Stimulated activated CD8-positive, alpha-beta memory T cell treated with anti-CD3 and anti-CD28 coated beads, Interleukin-7, amount 100 ng/mL, for 1 hour (primary cell): ENCODE measurements at places on chromosomes 1 and 21.

- DNase-seq = no peak
Measured at GRCh38 chr1:81540216-81540615, 260.5 kb upstream of the ADGRL2 start.

DNA sequence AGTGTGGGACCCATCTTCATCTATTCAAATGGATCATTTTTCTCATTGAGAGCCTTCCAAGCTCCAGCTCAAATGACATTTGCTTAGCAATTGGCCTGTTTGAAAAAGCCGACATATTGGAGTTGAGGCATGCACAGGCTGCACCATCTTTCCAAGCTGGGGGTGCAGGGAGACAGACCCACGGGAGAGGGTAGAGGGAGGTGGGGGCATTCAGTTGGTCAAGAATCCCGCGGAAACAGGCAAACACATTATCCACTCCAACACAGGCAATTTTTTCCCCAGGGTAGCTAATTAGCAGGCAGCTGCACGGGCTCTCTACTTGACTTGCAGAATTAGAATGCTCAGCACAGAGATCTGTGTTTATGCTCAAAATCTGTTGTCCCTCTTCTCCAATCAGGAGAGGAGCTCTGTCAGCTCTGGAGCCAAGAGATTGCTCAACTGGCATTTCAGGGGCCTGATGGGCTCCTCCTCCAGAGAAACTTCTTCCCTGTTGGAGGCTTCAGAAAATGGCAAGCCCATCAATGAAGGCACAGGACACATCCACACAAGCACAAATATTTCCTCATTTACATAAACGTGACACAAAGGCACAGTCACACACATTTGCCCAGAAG, 267.8 kb downstream of the FOXD2 start:
- no peak for DNase-seq

DNA sequence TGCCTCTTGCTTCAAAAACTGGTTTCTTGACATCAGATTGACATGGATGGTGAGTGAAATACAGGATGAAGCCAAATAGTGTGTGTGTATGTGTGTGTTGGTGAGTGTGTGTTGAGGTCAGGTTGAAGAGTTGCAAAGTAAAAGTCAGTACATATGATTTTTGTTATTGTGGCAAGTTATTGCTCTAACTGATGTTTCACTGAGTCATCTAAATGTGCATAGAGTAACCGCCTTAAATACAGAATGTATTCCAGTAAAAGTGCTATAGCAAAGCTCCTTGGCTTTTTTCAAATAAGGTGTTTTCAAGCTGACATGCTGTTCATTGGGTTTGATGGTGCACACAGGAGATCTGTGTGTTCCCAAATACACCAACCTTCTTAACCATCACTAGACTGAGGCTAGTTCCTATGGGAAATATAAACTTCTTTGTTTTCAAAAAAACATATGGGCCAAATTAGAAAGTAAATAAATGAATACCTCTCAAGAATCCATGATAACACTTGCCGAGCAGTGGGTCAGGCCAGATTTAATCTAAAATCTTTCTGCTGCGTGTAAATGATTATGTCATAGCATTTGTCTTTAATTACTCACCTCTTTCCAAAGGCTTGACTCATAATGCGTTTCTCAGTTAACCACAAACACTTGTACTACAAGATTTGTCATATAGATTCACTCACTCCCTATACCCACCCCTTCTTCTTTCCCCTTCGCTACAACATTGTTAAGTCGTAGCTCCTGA, 151.1 kb downstream of the LYPLAL1 start:
- no peak for DNase-seq

DNA sequence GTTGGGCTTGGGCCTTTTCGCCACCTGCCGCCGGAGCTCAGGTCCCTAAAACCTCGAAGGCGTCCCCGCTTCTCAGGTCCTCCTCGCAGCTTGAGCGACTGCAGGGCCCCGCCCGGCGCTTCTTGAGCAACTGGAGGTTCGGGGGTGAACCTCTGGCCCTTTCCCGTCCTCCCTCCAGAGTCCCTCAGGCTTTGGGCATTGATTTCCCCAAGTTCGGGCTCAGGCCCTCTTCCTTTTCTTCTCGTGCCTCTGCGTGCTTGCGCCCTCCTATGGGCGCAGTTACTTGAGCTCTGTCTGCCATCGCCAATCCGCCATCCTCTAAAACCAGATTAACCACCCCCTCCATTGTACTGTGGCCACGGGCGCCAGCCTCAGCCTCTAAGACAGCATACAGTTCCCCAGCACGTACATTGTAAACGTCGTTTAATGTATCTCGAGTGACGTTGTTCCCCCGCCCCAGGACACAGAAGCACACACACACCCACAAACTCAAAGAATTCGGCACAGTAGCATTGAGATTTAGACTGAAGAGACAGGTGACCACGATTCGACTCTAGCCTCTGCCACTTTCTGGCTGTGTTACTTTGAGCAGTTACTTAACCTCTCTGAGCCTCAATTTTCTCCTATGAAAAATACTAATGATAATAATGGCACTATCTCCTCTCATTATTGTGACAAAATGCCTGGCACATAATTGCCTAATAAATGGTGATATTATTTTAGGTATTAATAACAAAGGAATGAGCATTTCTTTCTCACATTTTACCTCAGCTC, 22.6 kb downstream of the BTG2 start:
- no peak for DNase-seq

GRCh38 chr1:36350659-36351226, 27.3 kb upstream of the EVA1B start:
- no peak for DNase-seq

GRCh38 chr21:16088056-16088455, 358.3 kb downstream of the USP25 start:
- DNase-seq = no peak

- DNase-seq = no peak
Measured at GRCh38 chr1:100343897-100344296, 8.4 kb upstream of the CDC14A start.

DNA sequence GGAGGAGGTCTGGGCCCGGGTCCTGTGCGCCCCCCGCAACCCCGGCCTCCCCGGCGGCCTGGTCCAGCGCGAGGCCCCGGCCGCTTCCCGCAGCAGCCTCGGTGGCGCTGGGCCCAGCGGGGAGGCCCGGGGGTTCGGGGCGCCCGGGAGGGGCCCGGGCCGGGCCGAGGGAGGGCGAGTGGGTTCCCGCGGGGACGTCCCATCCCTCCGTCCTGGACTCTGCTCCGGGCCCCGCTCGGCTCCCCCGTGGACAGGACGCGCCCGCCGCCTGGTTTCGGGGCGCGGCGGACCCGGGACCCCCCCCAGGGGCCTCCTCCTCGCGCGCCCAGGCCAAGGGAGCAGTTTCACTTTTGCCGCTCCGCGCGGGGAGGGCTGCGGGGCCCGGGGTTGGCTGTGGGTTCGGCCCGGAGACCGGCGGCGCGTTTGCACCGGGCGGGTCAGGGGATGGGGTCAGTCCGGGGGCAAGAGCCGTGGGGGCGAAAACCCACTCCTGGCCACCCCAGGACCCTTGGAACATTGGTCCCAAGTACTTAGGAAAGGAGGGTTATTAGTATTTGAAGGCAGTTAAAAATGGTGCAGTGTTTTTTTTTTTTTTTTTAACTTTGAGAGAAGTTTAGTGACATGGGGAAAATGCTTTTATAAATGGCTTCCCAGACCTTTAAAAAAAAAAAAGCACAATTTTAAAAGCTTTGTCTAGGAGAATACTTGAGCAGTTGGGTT, 677 bp downstream of the AGPAT3 start:
- no peak for DNase-seq

DNA sequence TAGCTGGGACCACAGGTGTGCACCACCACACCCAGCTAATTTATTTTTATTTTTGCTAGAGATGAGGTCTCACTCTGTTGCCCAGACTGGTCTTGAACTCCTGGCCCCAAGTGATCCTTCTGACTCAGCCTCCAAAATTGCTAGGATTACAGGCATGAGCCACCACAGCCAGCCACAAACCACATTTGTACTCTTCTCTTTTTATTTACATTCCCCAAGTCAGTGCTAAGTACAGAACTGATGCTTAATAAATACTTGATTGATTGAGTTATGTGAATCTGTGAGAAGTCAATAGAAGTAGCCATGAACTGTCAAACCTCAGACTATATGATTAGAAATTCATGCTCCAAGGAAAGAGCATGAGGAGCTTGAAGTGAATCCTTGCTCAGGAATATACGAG, 48.5 kb upstream of the S1PR1 start:
- no peak for DNase-seq

GRCh38 chr1:99677416-99677815, 31.5 kb downstream of the PALMD start:
- no peak for DNase-seq
